ENCODE measurements at places on chromosomes 1 and 21.

DNA sequence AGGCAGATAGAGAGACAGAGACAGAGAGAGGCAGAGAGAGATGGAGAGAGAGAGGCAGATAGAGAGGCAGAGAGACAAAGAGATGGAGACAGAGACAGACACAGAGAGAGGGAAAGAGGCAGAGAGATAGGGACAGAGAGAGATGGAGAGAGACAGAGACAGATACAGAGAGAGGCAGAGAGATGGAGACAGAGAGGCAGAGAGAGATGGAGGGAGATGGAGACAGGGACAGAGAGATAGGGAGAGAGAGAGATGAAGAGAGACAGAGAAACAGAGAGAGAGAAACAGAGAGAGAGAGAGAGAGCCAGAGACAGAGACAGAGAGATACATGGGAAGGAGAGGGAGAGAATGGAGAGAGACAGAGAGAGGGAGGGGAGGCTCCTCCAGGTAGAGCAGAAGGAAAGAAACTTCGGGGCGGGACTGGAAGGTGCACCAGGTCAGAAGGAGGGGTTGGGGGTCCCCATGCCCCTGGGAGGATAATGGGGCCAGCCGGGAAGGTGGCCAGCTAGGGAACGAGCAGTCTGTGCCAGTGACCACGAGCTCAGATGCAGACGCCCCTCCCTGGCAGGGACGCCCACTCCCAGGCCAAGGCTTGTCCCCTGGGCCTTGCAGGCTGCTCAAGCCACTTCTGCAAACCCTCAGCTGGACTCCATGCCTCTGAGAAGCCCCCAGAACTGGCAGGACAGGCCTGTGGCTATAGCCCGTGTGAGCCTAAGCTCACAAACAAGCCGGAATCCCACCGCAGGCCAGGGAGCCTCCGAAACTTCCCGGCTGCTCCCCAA lies 3.3 kb downstream of the FNDC10 start:
- no peak overlapping the region for H3K4me3 ChIP-seq
- peaks cover 32% of the 10 kb centered on the region for H3K27me3 ChIP-seq
- no peak overlapping the region for H3K27ac ChIP-seq

- no peaks in the 10 kb centered on the region for H3K36me3 ChIP-seq
- H3K4me3 ChIP-seq = no peak overlapping the region
- H3K4me1 ChIP-seq = peaks cover 24% of the 10 kb centered on the region
Measured at GRCh38 chr1:203284411-203285123, 20.8 kb upstream of the BTG2 start.

GRCh38 chr1:47213230-47213963 lies 18.6 kb downstream of the TAL1 start:
- DNase-seq = no peak
- H3K4me1 ChIP-seq = peaks cover 14% of the 10 kb centered on the region
- H3K27ac ChIP-seq = no peak overlapping the region
- H3K27me3 ChIP-seq = peaks cover 57% of the 10 kb centered on the region

DNA sequence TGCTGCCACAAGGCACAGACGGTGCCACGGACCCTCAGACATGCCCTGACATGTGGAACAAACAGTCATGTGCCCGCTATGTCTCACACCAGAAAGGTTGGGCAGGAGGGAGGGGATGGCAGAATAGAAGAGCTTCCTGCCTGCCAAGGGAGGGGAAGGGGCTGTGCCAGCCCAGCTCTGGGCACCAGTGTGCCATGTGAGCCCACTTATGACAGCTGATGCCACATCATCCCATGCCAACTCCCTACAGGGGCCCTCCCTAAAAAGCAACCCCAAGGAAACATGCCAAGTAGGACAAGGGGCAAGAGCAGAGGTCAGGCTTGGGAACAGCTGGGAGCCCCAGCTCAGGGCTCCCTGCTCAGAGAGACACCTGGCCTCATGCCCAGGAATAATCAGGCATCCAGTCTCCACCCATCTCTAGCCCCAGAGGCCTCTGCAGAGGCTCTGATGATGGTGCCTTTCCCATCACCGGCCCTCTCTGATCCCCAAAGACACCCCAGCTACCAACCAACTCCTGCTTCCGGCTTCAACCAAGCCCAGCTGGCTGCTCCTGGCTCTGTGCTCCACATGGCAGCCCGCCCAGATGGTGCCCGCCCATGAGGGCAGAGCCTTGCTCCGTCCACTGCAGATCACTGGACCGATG lies 10.3 kb downstream of the ADGRB2 start:
- H3K4me3 ChIP-seq = no peak overlapping the region
- H3K27me3 ChIP-seq = no peaks in the 10 kb centered on the region
- H3K4me1 ChIP-seq = peaks cover 19% of the 10 kb centered on the region
- no peak for DNase-seq
- H3K27ac ChIP-seq = no peak overlapping the region
- no peaks in the 10 kb centered on the region for H3K36me3 ChIP-seq

DNA sequence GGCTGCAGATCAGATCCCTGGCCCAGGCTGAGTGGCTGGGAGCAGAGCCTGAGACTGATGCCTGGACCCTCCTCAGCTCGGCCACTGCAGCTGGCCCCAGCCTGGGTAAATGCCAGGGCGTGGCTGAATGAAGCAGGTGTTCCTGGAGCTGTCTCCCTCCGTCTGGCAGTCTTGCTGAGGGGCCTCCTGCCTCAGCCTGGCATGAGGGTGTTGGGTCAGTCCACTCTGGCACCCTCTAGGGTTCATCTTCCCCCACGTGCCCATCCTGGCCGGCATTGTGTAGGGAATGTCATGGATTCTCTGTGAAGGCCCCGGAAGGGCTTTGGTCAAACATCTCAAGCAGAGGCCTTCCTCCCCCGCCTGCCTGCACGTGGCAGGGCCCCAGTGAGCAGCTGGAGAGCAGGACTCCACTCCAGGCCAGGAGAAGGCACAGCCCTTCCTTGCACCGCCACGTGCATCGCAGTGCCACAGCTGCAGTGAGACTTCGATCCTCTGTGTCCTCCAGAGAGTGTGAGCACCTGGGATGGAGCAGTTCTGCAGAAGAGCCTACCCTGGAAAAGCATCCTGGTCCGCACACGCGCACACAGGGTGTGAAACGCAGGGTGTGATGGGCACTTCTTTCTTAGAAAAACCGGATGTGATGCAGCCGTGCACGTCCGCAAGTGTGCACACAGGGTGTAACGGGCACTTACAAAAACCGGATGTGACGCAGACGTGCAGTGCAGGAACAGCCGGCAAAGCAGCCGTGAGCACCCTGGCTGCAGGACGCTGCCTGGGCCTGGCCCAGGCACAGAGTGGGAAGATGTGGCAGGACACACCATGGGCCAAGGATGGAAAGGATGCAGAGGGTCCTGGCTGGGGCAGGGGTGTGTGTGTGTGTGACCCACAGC lies 4.6 kb upstream of the KRTAP10-4 start:
- DNase-seq = no peak
- no peaks in the 10 kb centered on the region for H3K36me3 ChIP-seq
- no peaks in the 10 kb centered on the region for H3K4me1 ChIP-seq
- H3K27ac ChIP-seq = no peak overlapping the region

DNA sequence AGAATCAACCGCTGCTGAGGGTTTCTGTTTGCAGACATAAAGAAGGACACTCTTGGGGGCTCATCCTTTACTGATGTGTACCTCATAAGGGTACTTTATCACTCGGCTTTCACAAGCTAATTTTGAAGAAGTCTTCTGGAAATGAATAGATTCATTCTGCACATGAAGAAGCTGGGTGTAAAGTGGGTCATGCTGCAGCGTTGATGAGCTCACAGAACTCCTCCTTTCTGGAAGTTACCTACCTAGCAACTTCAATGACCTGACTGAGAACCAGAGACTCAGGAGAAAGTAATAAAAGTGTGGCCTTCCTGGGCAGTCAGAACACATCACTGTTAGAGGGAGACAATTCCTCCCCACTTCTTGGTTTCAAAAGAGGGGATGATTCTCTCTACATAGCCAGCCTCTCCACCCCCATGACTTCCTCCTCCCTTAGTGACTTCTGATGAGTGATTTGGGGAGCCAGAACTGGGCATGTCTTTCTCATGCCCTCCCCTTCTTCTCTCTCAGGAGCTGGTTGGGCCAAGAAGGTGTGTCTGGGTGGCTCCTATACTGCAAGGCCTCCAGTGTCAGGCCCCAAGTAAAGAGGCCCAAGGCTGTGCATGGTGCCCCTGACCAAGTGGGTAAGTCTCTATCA lies 27.0 kb downstream of the PCNX2 start:
- peak overlapping the region; percentile 77 for H3K27ac ChIP-seq
- peaks cover 7% of the 10 kb centered on the region for H3K36me3 ChIP-seq
- no peak for DNase-seq
- H3K4me3 ChIP-seq = no peak overlapping the region

DNA sequence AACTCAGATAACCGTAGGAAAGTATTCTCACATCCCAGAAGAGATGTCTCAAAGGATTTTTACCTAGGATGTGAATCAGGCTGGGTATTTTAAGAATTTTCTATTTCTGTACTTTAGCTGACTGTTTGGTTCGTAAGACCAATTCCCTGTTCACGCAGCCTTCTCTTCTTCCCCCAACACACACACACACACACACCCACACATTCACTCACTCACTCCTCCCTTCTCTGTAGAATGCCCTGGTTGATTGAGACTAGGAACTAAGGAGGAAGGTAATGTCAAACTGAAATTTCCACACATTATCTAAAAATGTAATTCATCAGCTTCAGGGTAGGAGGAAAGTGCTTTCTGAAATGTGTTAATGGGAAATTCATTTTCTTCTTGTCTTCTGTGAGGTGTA lies 43.5 kb downstream of the ELAVL4 start:
- no peaks in the 10 kb centered on the region for H3K36me3 ChIP-seq
- H3K4me3 ChIP-seq = no peak overlapping the region
- no peaks in the 10 kb centered on the region for H3K27me3 ChIP-seq
- H3K4me1 ChIP-seq = peaks cover 42% of the 10 kb centered on the region
- H3K27ac ChIP-seq = no peak overlapping the region

- DNase-seq = peak; percentile 46
- peaks cover 64% of the 10 kb centered on the region for H3K4me1 ChIP-seq
- peak overlapping the region; percentile 79 for H3K27ac ChIP-seq
- H3K4me3 ChIP-seq = peak overlapping the region; percentile 94
Measured at GRCh38 chr1:26996024-26996423, 2.5 kb downstream of the TRNP1 start.

GRCh38 chr1:192766009-192766625 lies 42.7 kb upstream of the RGS2 start:
- no peak for DNase-seq
- no peak overlapping the region for H3K27ac ChIP-seq
- no peaks in the 10 kb centered on the region for H3K4me1 ChIP-seq
- no peak overlapping the region for H3K4me3 ChIP-seq
- no peaks in the 10 kb centered on the region for H3K36me3 ChIP-seq

DNA sequence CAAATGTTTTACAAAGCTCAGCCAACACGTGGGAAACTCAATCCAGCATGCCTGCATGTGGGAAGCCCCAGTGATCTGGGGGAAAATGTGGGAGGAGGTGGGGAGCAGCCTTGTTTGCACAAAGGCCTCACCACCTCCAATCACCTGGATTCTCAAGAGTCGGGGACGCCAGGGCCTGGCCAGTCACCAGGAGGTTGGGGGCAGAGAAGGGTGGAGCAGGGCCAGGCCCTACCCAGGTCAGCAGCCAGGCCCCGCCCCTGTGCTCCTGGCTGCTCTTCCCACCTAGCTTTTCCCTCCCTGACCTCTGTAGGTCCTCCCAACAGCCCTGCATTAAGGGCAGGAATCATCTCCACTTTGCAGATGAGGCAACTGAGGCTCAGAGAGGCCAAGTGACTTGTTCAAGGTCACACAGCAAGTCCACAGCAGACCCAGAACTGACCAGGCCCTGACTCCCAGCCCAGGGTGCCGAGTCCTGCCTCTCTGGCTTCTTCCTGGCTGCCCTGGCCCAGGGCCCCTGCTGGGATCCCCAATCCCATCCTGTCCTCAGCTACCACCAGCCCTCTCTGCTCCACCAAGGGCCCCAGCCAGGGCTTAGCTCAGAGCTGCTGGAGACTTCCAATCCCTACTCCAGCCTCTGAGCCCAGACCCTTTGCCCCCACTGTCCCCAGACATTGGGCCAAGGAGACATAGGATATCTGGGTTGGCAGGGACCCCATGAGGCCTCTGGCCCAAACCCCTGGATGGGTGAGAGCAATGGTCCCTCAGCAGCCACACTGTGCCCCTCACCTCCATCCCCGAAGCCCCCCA lies 508.6 kb downstream of the PTPRU start:
- no peak overlapping the region for H3K4me3 ChIP-seq
- no peaks in the 10 kb centered on the region for H3K36me3 ChIP-seq
- DNase-seq = peak; percentile 8
- no peaks in the 10 kb centered on the region for H3K27me3 ChIP-seq
- no peak overlapping the region for H3K27ac ChIP-seq

DNA sequence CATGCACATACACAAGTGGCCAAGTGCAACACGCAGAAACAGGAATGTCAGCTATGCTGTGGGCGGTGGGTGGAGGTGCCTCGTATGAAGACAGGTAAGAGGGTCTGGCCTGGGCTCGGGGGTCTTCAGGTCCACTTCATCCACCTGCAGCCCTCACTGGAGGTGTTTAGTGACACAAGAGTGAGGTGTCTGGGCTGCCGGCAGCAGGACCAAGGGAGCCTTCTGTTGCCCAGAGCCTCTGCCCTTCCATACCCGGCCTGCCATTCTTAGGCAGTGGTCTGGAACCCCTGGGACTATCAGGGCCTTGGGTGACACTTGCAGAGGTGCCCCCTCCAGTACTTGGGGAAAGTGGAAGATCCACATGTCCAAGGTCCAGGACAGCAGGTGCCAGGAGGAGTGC lies 21.7 kb upstream of the ACTRT2 start:
- H3K27me3 ChIP-seq = no peaks in the 10 kb centered on the region
- H3K27ac ChIP-seq = no peak overlapping the region
- no peak for DNase-seq
- no peaks in the 10 kb centered on the region for H3K36me3 ChIP-seq
- no peaks in the 10 kb centered on the region for H3K4me1 ChIP-seq

DNA sequence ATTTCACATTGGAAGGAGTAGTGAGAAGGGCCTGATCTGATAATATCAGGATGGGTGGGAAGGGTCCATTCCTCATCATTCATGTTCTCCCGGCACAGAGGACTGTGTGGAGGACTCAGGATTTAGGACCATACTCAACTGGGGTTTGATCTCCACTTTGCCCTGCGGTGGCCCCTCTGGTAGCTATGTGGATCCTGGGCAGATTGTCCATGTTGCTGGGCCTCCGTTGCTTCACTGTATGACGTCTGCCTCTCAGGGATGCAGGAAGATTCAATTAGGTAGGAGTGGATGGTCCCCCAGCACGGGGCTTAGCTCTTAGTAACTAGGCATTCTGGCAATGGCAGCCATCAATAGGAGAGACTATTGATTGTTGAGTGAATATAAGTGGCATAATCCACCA lies 2.3 kb downstream of the ETS2 start:
- peaks cover 12% of the 10 kb centered on the region for H3K36me3 ChIP-seq
- H3K27me3 ChIP-seq = peaks cover 13% of the 10 kb centered on the region
- H3K27ac ChIP-seq = no peak overlapping the region

All from GM23338 (cell line).